Activated CD4-positive, alpha-beta T cell treated with anti-CD3 and anti-CD28 coated beads for 48 hours (primary cell): ENCODE measurements at places on chromosomes 1 and 21.

DNA sequence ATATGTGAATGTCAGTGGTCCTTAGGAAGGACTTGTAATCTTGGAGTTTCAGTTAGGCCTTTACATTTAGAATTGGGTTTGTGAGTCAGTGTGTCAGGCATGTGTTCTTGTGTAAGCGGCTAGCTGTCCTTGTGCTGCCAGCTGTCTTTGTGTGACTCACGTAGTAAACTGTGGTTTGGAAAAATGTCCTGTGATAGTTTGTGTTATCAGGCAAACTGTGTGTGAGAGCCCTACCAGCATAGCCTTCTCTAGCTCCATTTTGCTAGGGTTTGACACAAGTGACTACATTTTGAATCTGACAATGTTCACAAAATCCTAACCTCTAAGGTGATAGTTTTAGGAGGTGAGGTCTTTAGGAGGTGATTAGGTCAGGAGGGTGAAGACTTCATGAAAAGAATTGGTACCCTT is 6.9 kb upstream of the SLC35D1 start:
- DNase-seq, result no peak

DNA sequence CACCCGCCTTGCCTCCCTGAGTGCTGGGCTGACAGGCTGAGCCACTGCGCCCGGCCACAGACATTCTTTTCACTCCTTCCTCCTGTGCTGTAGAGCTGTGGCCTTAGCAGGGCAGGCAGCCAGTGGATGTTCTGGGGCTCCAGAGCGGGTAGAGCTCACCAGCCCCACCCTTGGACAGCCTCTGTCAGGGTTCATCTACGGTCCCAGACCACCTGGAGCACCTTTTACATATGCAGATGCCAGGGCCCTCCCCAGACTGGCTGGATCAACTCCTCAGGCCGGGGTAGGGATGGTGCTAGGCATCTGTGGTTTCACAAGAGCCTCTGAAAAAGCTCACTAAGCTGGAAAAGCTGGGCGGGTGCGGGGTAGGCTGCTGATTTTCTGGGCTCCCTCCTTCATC is 4.6 kb downstream of the ATP13A2 start:
- no peak for DNase-seq

GRCh38 chr1:229383961-229384360 is 41.1 kb upstream of the CCSAP start:
- DNase-seq, result no peak

DNA sequence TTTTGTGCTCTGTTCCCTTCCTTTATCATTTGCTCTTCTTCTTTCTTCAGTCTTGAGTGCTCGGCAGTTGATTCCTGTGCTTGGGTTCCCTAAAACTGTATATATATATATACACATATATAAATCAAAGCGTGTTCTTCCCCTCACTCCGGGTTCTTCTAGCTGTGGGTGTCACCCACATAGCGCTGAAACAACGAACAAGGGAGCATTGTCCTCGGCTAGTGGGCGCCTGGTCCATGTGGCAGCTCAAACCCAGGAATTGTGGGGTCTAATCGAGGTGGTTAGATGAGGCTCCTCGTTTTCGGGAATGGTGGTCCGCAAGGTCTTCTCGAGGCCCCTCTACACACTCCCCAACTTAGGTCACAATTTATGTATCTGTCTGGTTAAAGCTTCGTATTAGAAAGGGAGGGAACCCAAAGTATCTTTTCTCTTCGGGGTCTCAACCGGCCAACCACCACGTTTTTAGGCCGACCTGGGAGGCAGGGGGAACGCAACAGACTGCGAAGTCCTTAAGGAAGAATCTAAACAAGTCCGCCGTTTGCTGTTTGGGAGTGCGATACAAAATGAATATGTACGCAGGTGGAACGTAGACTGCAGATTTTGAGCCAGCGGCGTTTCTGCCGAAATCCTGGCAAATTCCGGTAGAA is 504 bp upstream of the SDHC start:
- DNase-seq, result no peak

DNA sequence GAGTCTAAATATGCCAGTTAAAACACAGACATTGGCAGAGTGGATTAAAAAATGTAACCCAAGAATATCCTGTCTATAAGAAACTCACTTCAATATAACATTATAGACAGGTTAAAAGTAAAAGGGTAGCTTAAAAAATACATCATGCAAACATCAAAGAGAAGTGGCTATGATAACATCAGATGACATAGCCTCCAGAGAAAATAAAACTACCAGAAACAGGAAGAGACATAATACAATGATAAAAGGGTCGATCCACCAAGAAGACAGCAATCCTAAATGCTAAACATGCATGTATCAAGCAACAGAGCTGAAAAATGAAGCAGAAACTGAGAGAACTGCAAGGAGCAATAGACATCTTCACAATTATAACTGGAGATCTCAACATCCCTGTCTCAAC is 190.2 kb upstream of the NR5A2 start:
- DNase-seq, result no peak

- no peak for DNase-seq
Measured at GRCh38 chr21:43648171-43648570, 11.1 kb downstream of the HSF2BP start.

GRCh38 chr1:235776396-235776795 is 90.3 kb downstream of the LYST start:
- DNase-seq, result no peak

DNA sequence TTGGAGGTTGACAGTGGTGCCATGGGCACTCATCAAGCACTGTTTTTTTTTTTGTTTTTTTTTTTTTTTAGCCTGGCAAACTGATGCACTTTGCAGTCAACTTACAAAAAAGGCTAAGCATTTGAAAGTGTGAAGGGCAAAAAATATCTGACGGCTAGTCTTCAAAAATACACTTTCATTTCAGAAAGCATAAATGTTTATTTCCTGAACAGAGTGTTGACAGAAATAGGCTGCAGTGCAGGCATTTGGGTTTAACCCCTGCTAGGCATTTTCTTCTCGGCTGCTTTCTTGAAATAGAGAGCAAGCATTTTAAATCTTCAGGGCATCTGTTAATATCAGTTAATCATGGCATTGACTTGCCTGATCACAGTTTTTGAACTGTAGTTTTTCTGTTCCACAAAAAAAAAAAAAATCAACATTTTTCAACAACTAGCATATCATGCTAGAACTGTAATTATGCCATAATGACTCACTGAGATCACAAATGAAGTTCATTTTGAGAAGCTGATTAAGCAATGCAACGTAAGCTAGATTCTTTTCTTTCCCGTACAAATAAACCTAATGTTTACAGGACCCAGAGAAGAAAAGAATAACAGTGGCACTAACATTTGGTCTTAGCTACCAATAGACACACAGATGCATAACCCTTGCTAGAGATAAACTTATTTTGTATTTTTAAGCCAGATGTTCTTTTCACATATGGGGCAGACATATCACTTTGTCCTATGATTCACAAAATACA is 100.4 kb upstream of the USH2A start:
- DNase-seq, result no peak

GRCh38 chr1:106360252-106360651 is 696.2 kb upstream of the PRMT6 start:
- DNase-seq, result no peak

- no peak for DNase-seq
Measured at GRCh38 chr1:58468612-58469011, 77.9 kb downstream of the OMA1 start.

DNA sequence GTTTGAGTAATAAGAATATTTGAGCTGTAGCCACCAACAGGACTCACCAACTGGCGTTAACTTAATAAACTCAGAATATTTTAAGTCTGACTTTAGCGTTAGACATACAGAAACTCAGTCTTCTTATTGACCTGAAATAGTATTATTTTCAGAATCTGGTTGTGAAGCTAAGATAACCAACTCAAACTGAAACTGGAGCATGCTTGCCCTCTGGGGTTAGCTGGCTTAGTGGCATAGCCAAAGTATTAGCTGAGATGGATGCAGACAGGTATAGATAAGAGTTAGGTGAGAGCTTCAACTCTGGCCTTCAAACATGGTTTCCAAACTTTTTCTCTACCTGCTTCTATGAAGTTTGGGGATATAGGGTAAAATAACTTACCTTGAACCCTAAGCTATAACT is 40.5 kb downstream of the AMY1C start:
- DNase-seq, result no peak

GRCh38 chr1:64241069-64241468 is 37.6 kb downstream of the UBE2U start:
- no peak for DNase-seq

- no peak for DNase-seq
Measured at GRCh38 chr1:38680801-38681510, 178.6 kb downstream of the RRAGC start.

DNA sequence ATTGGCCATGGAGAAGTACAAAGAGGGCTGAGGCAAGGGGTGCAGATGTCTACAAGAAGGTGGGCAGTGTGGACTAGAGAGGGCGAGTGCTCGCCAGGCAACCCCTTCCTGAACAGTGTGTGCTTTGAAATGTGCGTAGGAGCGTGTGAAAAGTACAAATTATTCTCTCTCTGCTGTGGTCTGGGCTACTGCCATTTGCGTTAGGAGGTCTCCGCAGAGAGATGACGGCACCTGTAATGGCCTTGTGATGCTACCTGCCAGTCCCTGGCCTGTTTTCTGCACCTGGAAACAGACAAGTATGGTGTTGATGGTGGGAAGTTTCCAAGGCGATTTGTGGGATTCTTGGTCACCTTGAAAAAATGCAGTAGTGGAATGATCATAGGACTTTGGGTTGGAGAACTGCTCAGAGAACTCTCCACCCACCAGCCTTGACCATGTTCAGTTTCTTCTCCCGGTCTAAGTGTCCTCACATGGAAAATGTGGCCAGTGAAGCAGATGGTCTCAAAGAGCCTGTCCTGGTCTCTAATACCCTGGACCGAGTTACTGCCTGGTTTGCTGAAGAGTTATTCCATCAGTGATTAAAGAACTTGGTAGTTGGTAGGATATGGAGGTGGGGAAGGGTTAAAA is 74.5 kb downstream of the MRPS6 start:
- no peak for DNase-seq

DNA sequence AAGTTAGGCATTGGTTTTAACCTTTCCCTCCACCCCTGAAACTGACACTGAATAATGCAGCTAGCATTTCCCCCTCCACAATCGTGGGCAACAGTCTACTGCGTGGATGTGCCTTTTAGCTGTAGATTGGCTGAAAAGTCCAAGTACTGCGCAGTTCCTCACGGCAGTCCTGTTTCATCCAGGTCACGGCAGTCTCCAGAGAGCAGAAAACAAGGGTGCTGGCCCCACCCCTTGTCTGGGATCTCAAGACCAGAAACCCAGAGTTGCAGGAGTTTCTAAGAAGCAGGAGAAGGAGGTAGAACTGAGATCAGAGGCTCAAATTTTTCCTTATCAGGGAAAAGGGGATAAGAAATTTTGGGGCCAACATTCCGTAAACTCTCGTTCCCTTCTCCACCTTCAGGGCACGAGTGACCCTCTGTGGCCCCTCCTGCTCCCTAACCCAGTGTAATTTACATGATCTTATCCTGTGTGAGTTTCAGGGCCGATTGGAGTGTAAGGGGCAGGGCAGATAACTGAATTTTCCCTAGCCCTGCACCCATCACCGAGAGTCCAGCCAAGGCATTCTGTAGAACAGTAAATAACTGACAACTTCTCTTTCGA is 25.9 kb upstream of the PLA2G2C start:
- DNase-seq, result no peak

DNA sequence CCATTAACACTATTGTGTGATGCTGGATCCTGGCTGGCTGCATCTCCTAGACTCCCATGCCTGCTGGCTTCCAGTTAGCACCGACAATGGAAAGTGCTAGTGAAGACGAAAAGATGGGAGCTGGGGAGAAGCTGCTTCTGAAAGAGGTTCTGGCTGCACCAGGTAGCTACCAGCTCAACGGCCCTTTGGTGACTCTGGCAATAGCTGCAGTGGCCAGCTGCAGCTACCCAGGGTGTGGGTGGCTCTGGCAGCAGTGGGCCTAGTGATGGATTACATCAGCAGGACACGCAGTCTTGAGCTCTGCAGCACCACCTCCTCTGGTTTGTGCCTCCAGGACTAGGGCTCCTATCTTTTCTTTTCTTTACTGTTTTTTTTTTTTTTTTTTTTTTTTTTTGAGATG is 662.6 kb downstream of the MATN1 start:
- DNase-seq, result no peak

GRCh38 chr1:10772711-10773110 is 23.7 kb downstream of the CASZ1 start:
- DNase-seq, result no peak

- DNase-seq, result no peak
Measured at GRCh38 chr21:39232861-39233291, 49.6 kb upstream of the PSMG1 start.

DNA sequence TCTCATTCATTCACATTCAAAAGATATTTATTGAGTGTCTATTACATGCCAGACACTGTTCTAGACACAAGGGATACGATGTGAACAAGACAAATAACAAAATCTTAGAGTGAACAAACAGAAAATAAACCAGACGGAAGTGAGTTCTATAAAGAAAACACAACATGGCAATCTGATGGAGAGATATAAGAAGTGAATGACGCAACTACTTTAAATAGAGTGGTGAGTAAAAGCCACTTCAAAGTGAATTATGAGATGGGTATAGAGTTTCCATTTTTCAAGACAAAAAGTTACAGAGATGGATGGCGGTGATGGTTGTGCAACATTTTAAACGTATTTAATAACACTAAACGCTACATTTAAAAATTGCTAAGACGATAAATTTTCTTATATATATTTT is 75.4 kb downstream of the CEP170 start:
- no peak for DNase-seq

GRCh38 chr1:19678931-19679453 is 14.3 kb downstream of the HTR6 start:
- DNase-seq, result no peak

- no peak for DNase-seq
Measured at GRCh38 chr1:117608758-117609157, 2.9 kb downstream of the TENT5C start.

- no peak for DNase-seq
Measured at GRCh38 chr1:211118407-211119102, 15.4 kb downstream of the KCNH1 start.

DNA sequence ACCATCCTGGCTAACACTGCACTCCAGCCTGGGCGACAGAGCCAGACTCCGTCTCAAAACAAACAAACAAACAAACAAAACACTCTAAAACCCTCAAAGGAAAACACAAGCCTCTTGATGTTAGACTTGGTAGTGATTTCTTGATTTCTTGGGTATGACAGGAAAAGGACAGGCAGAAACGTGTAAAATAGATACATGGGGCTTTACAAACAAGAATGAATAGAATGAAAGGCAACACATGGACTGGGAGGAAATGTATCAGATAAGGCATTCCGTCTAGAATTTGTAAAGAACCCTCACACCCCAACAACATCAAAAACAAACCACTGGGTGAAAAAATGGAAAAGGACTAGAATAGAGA is 7.8 kb upstream of the PRXL2B start:
- DNase-seq, result no peak
